ENCODE measurements at places on chromosomes 2 and 18. TPM values are rescaled to one million over a fixed set of nuclear protein-coding genes. Genes with fewer than 3 reads are reported as not detected.

- no peak for DNase-seq
- no peaks in the 10 kb centered on the region for H3K4me1 ChIP-seq
- no peaks in the 10 kb centered on the region for H3K36me3 ChIP-seq
- no peak overlapping the region for H3K4me3 ChIP-seq
These were observed 170.6 kb downstream of the FIGN start for GRCh38 chr2:163565192-163565591.

DNA sequence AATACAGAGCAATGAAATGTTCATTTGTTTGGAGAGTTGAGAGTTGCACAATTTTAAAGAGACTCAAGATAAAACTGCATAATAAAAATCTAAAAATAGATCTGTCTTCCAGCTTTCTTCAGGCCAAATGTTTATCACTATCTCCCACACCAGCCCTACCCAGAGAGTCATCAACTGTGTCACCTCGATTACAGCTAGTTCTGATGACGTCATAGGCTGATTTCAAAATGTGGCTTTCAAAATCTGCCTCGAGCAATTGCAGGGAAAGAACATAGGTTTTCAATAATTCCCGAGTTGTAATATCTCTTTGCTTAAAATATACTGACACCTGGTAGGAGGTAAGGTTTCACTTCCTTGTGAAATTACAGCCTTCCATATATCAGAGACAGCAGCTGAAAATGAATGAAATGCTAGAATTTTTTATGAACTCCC, 677.6 kb upstream of the ID2 start:
- peak overlapping the region; percentile 2 for H3K27ac ChIP-seq
- peaks cover 16% of the 10 kb centered on the region for H3K4me1 ChIP-seq
- peak overlapping the region; percentile 1 for H3K4me3 ChIP-seq
- DNase-seq, result peak; percentile 77
- no peaks in the 10 kb centered on the region for H3K36me3 ChIP-seq
- no peaks in the 10 kb centered on the region for H3K27me3 ChIP-seq

DNA sequence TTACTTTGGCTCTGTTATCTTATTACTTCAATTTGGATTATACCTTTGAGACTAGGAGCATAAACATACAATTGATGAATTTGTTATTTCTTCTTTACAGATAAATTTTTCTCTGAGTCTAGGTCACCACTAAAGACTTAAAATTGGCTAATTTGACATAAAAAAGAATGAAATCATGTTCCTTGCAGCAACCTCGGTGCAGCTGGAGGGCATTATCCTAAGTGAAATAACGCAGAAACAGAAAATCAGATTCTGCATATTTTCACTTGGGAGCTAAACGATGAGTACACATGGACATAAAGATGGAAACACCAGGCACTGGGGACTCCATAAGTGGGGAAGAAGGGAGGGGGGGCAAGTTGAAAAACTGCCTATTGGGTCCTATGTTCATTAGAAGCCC, 172.8 kb upstream of the SESTD1 start:
- no peaks in the 10 kb centered on the region for H3K27me3 ChIP-seq
- no peak overlapping the region for H3K4me3 ChIP-seq
- no peak overlapping the region for H3K27ac ChIP-seq
- no peak for DNase-seq
- H3K4me1 ChIP-seq, result no peaks in the 10 kb centered on the region
- H3K36me3 ChIP-seq, result no peaks in the 10 kb centered on the region

- no peak overlapping the region for H3K4me3 ChIP-seq
- H3K27me3 ChIP-seq, result no peaks in the 10 kb centered on the region
- H3K4me1 ChIP-seq, result peaks cover 2% of the 10 kb centered on the region
These were observed 148.0 kb upstream of the MYCN start for GRCh38 chr2:15792331-15792730.

GRCh38 chr2:104378853-104379374, 475.0 kb upstream of the POU3F3 start:
- H3K27me3 ChIP-seq, result no peaks in the 10 kb centered on the region
- H3K4me1 ChIP-seq, result no peaks in the 10 kb centered on the region
- no peak for DNase-seq
- no peak overlapping the region for H3K27ac ChIP-seq
- no peak overlapping the region for H3K4me3 ChIP-seq
- H3K36me3 ChIP-seq, result no peaks in the 10 kb centered on the region

- H3K4me3 ChIP-seq, result no peak overlapping the region
- H3K36me3 ChIP-seq, result no peaks in the 10 kb centered on the region
- H3K27me3 ChIP-seq, result no peaks in the 10 kb centered on the region
- no peak overlapping the region for H3K27ac ChIP-seq
- H3K4me1 ChIP-seq, result no peaks in the 10 kb centered on the region
These were observed 112.3 kb upstream of the IL1R2 start for GRCh38 chr2:101879466-101879865.

GRCh38 chr2:206800506-206801417, 35.4 kb downstream of the FASTKD2 start:
- no peaks in the 10 kb centered on the region for H3K36me3 ChIP-seq
- no peak overlapping the region for H3K27ac ChIP-seq
- peak; percentile 74 for DNase-seq
- H3K4me1 ChIP-seq, result no peaks in the 10 kb centered on the region
- no peaks in the 10 kb centered on the region for H3K27me3 ChIP-seq
- no peak overlapping the region for H3K4me3 ChIP-seq

GRCh38 chr2:1297372-1298159, 115.7 kb upstream of the TPO start:
- no peak overlapping the region for H3K27ac ChIP-seq
- H3K36me3 ChIP-seq, result no peaks in the 10 kb centered on the region
- DNase-seq, result no peak
- H3K27me3 ChIP-seq, result no peaks in the 10 kb centered on the region

- no peak overlapping the region for H3K27ac ChIP-seq
- H3K4me3 ChIP-seq, result no peak overlapping the region
- no peaks in the 10 kb centered on the region for H3K27me3 ChIP-seq
- H3K36me3 ChIP-seq, result no peaks in the 10 kb centered on the region
- no peak for DNase-seq
- H3K4me1 ChIP-seq, result peaks cover 5% of the 10 kb centered on the region
These were observed 368 bp downstream of the TMEFF2 start for GRCh38 chr2:192194265-192194865.

The B3GNT2 gene
- 7.3 TPM for total RNA-seq

The RAB31 gene
- total RNA-seq, result 175 TPM

The TEX44 gene
- total RNA-seq, result not detected

The TXNDC2 gene
- total RNA-seq, result not detected
